ENCODE measurements at places on chromosomes 7 and 10. TPM values are rescaled to one million over a fixed set of nuclear protein-coding genes. Genes with fewer than 3 reads are reported as not detected.

NEUROG3 gene
- total RNA-seq, result not detected

NODAL gene
- 0.92 TPM for total RNA-seq

NEURL1 gene
- total RNA-seq, result 46.2 TPM

PRKCQ gene
- total RNA-seq, result 15.2 TPM

NEBL gene
- total RNA-seq, result 26.2 TPM

SCIN gene
- 9.5 TPM for total RNA-seq

KCNIP2 gene
- 0.92 TPM for total RNA-seq

HKDC1 gene
- 0.51 TPM for total RNA-seq

PDLIM1 gene
- total RNA-seq, result 41.1 TPM

ZNF273 gene
- 7.4 TPM for total RNA-seq

OR2A7 gene
- 8.6 TPM for total RNA-seq

CBLL1 gene
- 13.8 TPM for total RNA-seq

CYP17A1 gene
- not detected for total RNA-seq

CRYGN gene
- not detected for total RNA-seq

PDE1C gene
- 9.9 TPM for total RNA-seq

ADCYAP1R1 gene
- total RNA-seq, result 8.3 TPM

MMS19 gene
- 127 TPM for total RNA-seq

TMEM130 gene
- 3.5 TPM for total RNA-seq

GJD4 gene
- total RNA-seq, result 0.21 TPM

SFTPD gene
- total RNA-seq, result 1.2 TPM

STOX1 gene
- total RNA-seq, result 5.0 TPM

ARHGEF35 gene
- 4.2 TPM for total RNA-seq

SPDYE16 gene
- 0.72 TPM for total RNA-seq

IDI2 gene
- not detected for total RNA-seq

C7orf57 gene
- not detected for total RNA-seq

OPN4 gene
- total RNA-seq, result not detected

MCM10 gene
- total RNA-seq, result 4.2 TPM

SYNPO2L gene
- 28.0 TPM for total RNA-seq

CFAP46 gene
- 0.41 TPM for total RNA-seq
